ENCODE measurements at places on chromosomes 6 and 20.

DNA sequence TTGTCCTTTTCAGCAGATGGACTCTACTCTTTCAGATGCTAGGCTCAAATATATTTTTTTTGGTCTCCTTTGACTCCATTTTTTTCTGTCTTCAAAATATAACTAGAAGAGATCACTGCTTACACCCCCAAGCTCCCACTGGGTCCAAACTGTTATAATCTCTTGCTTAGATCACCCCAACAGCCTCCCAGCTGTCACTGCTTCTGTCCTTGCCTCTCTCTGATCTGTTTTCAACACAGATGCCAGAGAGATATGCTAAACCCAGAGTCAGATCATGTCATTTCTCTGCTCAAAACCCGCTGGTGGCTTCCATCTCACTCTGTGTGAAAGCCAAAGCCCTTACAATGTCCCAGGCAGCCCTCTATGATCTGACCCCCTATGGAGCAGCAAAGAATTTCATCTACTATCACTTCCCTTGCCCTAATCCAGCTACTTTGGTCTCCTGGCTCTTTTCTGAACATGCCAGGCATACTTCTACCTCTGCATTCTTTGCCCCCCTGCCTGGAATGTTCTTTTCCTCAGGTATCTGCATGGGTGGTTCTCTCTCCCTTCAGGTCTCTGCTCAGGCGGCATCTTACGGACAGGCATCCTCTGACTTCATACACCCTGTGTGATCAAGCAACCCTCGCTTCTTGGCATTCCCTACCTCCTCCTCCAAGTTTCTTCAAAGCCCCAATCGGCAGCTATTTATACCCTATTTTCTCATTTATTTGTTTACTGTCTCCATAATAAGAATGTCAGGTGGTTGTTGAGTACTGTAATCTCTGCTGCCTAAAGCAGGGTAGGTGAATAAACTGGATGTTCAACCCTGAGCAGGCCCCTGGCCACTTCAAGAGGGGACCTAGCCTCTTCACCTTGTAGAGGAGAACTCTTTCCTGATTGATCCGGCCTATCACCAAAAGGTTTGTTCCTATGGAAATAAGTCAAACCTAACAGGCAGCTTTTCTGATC is 43.6 kb upstream of the SLC4A11 start:
- no peak for DNase-seq

DNA sequence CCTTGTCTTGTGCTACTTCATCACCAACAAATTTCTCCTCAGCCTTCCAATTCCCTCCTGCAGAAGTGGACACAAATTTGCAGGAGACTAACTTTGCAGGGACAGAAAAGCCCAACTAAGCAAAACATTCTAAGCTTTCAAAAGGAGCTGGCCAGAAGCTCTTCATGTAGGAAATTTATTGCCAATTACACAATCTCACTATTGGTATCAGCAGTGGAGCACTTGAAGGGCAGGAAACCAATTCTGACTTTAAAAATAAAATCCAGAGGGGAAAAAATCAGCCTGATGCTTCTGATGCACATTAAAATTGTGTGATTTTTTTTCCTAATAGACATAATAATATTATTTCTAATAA is 193.3 kb downstream of the LY86 start:
- DNase-seq: no peak

DNA sequence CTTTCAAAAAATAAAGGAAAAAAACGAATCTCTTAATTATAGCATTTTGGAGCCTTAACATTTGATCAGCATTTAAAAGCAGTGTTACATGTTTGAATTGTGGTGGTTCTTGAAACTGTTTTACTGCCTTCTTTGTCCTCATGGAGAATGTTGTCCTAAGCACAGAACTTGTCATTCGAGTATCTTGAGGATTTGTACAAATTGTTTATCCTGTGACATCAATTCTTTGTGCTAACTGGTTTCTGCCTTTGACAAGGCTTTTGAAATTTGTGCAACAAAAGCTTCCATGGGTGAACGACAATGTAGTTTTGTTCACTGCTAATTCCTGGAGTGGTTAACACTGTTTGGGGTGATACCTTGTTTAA is 130.8 kb downstream of the SCAF8 start:
- DNase-seq: no peak

DNA sequence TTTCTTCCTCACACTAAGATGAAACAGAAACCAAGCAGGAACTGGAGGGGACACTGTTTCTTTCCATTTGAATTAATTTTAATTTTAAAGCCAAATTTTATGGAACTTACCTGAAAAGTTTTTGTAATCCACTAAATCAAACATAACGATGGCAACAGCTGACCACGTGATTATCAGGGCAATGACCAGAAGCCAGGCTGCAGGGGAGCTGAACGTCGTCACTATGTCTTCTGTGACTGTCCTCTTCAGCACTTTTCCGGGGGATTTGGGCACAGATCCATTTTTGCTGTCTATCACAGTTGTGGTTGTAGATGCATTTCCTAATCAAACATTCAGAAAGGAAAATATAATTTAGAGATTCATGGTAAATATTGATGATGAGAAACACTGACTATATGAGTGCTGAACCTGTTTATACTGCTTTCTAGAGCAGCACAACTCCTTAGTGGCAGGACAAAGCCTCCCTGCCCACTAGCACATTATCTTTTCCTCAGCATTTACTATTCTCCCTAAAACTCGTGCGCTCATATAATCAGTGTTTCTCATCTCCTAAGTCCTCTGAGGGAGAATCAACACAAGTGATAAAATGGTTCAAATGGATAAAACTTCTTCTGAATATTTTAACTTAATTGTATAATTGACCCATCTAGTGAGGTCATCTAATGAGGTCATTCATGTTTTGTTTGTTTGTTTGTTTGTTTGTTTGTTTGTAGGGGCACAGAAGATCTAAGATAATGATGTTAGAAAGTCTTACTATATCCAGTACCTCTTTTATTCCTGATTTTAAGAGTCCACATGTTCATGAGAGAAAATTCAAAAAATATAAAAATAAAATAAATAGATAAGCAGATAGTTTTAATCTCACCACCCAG is 65.7 kb downstream of the TRDN start:
- peak; percentile 43 for DNase-seq

GRCh38 chr20:20095114-20095872 is 43.0 kb downstream of the CFAP61 start:
- DNase-seq: no peak

DNA sequence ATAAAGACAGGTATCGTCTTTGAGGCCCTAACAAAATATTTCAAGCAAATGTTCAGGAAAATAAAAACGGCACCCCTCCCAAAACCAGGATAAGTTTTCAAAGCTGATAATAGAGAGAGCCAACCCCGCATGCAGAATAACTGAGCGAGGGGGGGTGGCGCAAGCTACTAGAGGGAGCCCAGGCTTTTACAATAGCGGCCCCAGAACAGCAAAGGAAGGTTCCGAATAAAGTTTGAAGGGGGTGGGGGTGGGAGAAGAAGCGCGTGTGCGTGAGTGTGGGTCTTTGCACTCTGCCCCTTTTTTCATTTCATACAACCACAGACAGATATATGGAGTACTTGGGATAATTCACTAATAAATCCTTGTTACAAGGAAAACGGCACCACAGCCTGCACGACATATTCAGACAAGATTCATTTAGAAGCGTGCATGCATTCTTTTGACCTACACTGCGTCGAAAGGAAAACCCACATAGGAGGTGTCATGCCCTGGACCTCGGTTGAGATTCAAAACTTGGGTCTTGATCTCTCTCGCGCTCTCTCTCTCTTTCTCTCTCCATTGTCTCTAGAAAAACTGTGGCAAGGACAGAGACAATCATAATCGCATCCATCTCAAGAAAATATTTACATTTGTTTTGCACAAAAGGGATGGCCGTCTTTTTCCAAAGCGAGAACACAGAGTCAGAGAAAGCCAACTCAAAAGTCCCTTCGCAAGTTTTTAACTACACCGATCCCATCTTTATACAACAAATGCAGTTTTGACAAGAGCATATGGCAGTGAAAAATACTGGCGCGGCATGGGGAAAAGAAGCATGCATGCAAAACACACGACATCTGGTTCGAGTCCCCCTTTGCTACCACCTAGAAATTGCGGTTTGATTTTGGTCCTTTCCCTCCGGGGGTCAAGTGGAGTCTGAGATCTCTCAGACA is 1.6 kb downstream of the OLIG3 start:
- DNase-seq: no peak

DNA sequence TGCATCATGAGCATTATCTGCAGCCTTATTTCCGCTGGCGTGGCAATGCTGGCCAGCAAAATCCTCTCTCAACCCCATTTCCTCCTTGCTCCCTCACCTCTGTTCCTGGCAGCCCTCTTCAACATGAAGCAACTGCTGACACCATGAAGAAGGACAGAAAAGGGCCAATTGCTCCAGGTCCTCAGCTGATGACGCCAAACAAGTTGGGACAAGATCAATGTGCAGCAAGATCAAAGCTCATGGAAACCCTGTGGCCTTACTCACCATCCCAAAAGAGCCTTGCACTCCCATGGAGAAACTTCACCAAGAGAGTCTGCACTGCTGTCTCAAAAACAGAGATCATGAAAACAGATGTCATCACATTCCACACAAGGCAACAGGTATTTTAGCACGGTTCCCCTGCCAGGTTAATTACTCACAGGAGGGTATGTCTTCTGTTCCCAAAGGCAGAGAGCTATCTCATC is 7.4 kb downstream of the GFOD1 start:
- no peak for DNase-seq

DNA sequence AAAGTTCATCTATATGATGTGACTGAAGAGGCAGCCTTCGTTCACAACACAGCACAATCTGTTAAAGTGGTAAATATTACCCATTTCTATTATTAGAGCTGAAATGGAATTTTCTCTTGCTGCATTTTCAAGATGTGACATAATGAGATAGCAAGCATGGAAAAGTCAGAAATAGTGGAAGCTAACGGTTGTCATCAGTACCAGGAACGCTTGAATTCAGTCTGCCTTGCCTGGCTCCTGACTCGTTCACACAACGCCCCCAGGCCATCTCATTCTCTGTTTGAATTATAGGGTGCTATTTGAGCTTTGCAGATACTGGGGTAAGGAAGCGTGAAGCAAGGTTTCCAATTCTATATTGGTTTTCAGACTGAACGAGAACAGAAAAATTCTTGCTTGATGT is 116.5 kb upstream of the MAP3K7 start:
- DNase-seq: no peak

DNA sequence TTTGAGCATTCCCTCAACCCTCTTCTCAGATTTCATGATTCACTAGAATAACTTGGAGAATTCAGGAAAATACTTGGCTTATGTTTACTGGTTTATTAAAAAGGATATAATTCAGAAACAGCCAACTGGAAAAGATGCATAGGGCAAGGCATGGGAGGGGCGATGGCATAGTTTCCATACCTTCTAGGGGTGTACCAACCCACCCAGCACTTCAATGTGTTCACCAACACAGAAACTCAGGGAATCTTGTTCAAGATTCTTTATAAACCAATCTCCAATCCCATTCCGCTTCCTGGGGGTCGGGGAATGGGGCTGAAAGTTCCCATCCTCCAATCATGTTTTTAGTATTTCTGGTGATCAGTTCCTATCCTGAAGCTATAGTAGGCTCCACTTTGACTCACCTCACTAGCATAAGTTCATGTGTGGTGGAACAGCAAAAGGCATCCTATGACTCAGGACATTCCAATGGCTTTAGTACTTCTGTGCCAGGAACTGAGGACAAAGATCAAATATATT is 164.4 kb downstream of the SIM1 start:
- DNase-seq: no peak

DNA sequence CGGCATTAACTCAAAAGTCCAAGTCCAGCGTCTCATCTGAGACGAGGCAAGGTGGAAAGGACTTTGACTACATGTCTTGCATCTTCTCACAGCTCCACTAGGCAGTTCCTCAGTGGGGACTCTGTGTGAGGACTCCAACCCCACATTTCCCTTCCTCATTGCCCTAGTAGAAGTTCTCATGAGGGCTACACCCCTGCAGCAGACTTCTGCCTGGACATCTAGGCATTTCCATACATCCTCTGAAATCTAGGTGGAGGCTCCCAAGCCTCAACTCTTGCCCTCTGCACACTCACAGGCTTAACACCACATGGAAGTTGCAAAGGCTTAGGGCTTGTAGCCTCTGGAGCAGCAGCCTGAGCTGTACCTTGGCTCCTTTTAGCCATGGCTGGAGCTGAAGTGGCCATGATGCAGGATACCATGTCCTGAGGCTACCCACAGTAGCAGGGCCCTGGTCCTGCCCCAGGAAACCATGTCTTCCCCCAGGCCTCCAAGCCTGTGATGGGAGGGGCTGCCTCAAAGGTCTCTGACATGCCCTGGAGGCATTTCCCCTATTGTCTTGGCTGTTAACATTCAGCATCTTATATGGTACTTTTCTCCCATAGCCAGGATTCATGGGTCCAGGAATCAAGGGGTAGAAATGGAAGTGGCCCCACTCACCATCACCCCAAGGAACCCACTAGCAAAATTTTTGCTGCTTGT is 194.6 kb upstream of the KCNG1 start:
- DNase-seq: no peak

- DNase-seq: no peak
Observed at GRCh38 chr20:47353692-47354463, 2.6 kb downstream of the ZMYND8 start.

DNA sequence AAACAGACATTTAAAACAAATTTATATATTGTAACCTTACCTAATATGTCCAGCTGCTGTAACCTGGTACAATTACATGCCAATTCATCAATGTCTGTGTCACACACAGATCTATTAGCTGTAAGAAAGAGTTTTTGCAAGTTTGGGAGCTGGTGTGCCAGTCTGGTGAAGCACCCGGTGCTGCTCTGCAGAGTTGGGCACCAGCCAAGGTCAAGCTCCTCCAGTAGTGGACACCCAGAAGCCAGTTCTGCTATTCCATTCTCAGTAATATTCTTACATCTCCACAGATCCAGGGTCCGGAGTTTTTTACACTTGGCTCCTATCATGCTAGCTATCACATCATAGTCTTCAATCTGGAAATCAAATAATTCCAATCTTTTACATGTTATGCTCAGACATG is 41.0 kb downstream of the POU3F2 start:
- DNase-seq: no peak

DNA sequence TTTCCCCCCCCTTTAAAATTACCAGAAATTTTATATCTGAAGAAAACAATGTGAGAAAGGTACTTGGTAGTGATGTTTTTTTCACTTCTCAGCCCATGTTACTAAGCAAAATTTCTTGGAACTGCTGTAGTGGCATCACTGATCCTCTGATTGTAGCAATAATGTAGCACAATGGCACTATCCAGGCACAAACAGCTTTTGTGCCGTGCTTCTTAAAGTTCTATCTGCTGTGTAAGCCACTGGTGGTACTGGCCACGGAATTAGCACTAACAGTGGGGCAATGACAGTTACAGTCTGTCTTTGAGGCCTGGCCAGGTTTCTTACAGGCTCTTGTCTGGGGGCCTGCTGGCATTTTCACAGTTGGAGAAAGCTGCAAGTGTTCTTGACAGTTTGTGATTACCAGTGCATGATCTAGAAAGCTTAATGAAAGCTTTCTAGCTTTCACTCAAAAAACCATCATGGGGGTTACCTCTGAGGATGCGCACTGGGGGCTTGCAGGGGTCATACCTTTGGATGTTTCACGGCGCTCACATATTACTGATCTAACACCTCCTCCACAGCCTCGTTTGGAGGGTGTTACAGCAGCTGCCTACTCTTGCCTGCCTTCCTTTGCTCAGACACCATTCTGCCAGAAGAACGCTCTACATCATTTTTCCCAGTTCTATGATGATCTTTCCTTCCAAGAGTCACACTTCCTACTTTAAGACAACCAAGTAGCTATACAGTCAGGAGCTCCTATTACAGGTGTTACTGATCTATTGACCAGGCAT is 58.4 kb upstream of the ARMH2 start:
- no peak for DNase-seq
